ENCODE measurements at places on chromosomes 3 and 15.

GRCh38 chr3:36895496-36896409 lies 49.1 kb downstream of the TRANK1 start:
- DNase-seq = no peak

DNA sequence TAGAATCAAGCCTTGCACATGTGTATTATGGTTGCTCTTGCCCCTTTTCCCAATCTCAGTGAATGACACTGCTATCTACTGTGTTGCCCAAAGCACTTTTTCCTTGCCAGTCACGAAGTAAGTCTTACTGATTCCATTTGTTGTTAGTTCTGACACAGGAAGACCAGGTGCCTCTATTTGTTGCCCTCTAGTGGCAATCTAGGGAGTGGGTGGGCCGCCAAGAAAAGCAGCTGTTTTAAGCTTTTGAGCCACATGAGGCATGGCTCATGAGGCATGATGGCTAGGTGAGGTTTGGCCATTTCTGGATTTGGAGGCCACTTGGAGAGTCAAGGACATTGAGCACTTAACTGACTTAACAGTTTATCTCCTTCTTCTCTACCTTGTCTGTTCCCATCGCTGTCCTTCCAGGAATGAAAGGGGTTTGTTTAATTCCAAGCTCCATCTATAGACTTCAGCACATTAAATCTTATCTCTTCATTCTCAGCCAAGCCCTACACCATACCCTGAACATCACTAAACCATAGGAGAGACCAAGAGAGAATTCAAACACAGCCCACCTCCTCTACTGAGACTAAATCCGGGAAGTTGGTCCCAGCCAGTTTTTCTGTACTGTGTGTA lies 103.1 kb downstream of the HCN4 start:
- peak; percentile 16 for DNase-seq

GRCh38 chr3:65902304-65902793 lies 136.4 kb downstream of the MAGI1 start:
- DNase-seq = no peak

GRCh38 chr3:173173652-173174051 lies 32.6 kb upstream of the SPATA16 start:
- DNase-seq = no peak

DNA sequence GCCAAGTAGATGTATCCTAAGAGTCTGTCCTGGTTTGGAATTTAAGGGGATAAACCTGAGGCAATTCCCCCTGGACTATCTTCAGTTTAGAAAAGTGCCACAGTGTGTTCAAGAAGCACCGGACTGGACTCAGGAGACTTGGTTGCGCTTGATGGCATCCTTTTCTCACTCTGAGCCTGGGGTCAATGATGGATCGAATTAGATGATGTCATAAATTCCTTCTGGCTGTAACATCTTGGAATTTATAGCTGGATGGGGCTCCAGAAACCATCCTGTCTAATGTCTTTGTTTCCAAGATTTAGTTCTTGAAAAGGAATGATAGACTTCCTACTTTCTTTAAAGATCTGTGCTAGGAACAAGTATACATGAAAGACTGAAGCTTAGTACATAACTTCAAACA lies 280.6 kb downstream of the LPP start:
- no peak for DNase-seq

All from stimulated activated CD8-positive, alpha-beta memory T cell treated with anti-CD3 and anti-CD28 coated beads, Interleukin-4, amount 100 ng/mL, for 1 hour (primary cell).